ENCODE measurements at places on chromosomes 16 and 17.
A peak's percentile ranks its signal among the peaks of the same experiment; 100 is the strongest.

GRCh38 chr17:34306466-34306865 is 12.8 kb upstream of the CCL8 start:
- no peak for DNase-seq

- DNase-seq, result no peak
Observed at GRCh38 chr16:50901062-50901461, 159.2 kb downstream of the CYLD start.

- DNase-seq, result no peak
Observed at GRCh38 chr17:57970710-57971109, 15.5 kb upstream of the CUEDC1 start.

DNA sequence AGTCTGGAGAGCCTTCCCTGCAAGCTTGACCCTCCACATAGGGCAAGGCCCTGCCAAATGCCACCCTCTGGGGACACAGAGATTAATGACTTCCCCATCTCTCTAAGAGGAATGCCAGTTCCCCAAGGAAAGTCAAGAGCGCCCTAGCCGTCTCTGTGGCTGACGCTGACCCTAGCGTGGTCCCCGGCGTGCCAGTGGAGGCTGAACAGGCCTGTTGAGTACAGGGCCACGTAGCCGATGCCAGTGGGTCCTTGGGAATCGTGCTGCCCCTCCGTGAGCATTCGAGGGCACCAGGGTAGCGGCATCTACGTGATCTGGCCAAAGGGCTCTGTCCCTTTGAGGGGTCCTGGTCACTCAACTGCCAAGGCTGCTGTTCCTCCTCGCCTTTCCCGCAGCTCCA is 17.2 kb downstream of the TMEM204 start:
- DNase-seq, result no peak

DNA sequence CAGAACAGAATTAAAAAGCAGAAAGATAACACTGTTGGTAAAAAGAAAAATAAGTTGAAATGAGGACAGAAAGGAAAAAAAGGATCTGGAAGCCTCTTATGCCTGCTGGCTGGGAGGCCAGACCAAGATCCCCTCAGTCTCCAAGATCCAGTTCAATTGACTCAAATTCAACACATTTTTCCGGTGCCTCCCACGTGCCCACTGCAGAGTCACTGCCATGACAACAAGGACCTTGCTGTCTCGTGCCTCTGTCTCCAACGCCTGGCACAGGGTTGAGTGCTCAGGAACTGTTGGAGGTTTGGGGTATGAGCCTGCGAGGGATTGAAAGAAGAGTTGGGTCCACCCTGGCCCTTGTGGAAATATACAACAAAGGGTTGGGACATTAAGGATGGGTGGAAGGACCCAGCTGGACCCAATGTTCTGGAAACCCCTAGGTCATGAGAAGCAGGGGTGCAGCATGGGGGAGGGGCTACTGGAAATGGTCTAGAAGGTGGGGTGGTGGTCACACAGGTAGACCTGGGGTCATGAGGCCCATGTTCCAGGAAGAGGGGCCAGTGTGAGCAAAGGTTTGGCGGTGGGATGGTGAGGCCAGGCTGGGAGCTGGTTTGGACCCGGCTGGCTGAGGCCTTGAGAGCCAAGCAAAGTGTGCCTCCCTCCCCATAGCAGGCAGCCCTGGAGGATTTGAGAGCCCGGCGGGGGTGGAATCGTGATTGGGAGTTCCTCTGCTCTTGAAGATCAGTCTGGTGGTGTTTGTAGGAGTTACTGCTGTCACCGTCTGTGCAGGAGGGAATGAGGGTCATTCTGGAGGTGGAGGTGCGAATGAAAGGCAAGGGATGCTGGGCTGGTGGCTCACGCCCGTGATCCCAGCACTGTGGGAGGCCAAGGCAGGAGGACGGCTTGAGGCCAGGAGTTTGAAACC is 1.3 kb downstream of the IL34 start:
- peak; percentile 51 for DNase-seq

- no peak for DNase-seq
Observed at GRCh38 chr16:10983159-10983558, 38.8 kb downstream of the CLEC16A start.

GRCh38 chr17:18231164-18231563 is 5.7 kb downstream of the LLGL1 start:
- no peak for DNase-seq

- DNase-seq, result no peak
Observed at GRCh38 chr17:8754890-8755289, 3.5 kb downstream of the SPDYE4 start.

- no peak for DNase-seq
Observed at GRCh38 chr16:84754956-84755672, 55.3 kb downstream of the USP10 start.

GRCh38 chr16:85430523-85431421 is 182.3 kb upstream of the GSE1 start:
- DNase-seq, result peak; percentile 53

DNA sequence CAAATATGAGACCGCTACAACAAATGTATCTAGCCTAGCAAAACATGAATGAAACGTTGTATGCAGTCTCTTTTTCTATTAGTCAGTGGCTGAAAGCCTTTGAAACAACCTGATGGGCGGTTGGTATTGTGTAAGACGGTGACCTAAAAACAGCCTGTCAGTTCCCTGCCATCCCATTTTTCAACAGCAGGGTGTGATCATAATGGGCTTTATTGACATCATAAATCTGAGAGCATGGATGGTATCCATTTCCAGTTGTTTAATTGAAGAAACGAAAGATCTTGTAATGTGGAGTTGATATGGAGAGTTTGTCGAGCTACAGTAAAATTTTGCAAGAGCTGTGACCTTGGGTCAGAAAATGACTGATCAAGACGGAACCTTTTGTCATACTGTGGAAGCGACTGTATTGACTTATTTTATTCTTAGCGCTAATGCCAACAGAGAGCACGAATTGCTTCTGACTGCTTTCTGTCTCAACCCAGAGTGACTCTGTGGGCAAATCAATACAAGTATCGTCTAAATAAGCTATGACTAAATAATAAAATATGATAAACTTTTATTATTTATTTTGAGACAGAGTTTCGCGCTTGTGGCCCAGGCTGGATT is 12.3 kb upstream of the MEIOB start:
- DNase-seq, result no peak

- DNase-seq, result no peak
Observed at GRCh38 chr16:66044089-66044488, 322.4 kb upstream of the CDH5 start.

DNA sequence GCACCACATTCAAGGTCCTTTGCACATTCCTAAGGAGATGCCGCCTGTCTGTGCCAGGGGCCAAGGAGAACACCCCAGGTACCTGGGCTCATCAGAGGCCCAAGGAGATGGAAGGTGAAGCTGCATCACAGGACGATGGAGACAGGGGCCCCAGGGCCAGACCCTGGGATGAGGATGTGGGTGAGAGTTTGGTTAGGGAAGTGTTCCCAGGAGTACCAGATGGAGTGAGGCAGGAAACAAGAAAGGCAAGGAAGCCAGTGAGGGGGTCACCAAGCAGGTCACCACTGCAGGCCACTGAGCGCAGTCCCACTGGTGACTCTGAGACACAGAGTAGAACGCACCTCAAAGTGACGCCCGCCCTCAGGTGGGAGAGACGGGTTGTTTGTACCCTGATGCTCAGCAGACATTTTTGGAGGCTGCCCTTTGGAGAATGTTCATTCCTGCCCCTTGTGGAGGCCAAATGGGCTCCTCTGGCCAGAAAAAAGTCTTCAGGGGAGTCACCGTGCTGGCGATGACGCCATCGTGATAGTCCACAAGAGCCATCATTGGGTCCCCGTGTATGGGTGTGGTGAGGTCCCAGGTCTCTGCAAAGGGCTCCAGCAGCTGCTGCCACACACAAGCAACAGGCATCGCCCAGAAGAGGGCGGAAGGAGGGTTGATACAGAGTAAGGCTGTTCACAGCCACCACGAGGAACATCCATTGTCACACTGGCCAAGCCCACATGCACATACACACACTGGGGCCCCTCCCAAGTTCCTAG is 57.5 kb downstream of the BEAN1 start:
- DNase-seq, result peak; percentile 38

Measured in sciatic nerve (tissue), 2 donors.